ENCODE measurements at places on chromosomes 12 and 14.

DNA sequence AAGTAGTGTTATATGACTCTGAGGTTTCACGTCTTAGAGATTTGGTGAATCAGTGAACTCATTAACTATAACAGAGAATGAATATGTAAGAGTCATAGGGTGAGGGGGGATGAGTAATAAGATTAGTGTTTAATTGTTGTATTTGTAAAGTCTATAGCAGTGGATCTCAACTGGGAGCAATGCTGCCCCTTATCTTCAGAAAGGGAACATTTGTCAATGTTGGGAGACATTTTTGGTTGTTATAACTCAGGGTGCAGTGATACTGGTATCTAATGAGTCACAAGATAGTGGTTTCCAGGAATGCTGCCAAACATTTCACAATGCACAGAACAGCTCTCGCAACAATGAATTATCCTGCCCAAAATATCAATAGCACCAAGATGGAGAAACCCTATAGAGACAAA is 1193.7 kb downstream of the GALC start:
- no peak for DNase-seq

DNA sequence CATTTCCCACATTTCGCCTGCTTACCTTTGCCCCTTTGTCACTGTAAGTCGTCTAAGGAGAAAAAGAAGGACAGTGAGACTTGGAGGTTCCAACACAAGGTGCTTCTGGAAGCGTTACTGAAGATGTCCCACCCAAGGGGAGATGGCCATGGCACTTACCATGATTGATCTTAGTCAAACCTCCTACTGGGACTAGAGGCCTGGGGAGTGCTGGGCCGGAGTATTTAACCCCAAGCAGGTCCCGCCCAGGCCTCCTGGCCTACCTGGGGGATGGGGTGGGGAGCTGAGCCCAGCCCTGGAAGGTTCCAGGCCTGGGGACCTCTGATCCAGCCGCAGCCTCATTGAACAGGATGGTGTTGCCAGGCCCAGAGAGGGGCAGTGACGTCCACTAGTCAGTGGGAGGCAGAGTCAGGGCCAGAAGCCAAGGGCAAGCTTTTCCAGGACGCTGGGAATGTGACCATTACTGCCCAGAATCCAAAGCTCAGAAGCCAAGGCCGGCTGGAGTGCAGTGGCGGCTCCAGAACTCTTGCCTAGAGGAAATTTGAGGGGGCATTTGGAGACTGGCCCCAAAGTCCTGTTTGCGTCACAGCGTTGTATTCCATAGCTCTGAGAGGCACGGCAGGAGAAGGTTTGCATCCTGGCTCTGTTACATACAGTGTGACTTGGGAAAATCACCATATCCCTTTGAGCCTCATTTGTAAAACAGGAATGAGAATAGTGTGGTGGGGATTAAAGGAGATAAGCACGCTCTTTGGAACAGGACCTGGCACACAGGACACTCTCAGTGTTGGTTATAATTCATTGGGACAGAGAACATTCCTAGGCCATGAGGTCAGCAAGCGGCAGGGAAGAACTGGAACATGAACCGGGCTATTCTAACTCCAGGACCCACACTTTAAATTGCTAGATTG is at the start of gene HPD:
Gene HPD, minus strand, starts transcription at position 198 of the 911 bp plus-strand sequence. Its CDS starts 36 bp downstream, at position 162.
- DNase-seq: no peak

DNA sequence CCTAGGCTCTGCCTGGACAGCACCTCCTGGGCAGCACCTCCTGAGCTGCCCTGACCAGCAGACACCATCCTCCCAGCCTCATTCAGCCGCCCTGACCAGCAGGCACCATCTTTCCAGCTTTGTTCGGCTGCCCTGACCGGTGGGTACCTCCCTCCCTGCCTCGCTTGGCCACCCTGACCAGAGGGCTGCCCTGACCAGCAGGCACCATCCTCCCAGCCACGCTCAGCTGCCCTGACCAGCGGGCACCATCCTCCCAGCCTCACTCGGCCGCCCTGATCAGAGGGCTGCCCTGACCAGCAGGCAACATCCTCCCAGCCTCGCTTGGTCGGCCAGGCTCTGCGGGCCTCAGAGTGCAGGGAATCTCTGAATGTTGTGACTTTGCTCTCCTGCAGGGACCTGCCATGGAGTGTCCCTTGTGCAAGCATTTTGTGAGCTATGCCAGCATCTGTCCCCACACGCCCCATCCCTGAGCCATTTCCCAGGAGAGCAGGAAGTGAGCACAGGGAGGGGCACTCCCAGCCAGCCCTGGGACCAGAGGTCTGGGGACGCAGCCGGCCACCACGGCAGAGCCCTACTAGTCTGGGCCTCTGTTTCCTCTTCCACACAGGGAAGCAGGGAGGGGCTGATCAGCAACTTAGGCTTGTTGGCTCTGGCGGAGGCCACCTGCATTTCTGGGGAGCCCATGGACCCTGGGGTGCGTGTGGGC is 265.5 kb downstream of the SEC23A start:
- no peak for DNase-seq

GRCh38 chr14:74596741-74597450 is 15.1 kb downstream of the LTBP2 start:
- no peak for DNase-seq

DNA sequence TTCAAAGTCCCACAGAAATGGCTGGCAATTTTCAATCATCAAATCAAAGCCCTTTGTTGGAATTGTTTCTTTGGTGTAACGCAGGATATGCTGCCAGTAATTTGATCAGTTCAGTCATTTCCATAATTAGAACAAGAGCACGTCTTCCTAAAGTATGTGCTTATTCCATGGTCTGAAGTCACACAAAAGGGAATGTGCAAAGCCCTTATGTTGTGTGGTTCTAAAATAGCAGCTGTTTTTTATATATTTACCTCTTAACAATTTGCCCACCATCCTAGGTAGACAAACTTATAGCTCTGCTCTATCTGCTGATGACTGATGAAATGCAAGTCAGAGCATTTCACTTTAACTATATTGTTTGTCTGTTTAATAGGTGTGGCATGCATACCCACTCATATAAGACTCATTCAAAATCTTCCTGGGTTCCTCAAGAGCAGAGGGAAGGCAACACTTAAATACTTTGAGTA is 176.1 kb upstream of the SLC38A2 start:
- no peak for DNase-seq

DNA sequence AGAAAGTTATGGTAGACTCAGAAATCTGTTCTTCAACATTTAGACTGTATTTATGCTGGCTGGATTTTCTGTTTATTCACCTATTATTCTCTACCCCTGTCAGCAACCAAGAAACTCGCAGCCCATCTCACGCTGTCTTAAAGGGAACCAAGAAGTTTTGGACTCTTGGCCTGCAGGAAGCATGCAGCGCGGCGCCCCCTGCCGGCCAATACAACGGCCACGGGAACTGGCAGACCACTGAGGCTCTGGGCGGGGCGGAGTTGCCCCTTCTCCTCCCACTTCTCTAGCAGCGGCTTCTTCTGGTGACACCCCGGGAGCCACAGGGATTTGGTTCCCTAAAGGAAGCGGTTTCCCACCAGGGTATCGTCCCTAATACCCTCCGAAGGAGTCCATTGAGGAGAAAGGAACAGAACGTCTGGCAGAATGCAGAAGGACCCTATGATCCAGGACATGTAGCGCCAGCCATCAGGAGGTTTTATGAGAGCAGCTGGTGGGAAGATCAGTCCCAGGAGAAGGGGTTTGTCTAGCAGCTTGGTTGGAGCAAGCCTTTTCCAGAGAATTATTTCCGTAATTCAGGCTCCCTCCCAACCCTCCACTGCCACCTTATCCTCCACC is 21.0 kb upstream of the RNASE2 start:
- no peak for DNase-seq

DNA sequence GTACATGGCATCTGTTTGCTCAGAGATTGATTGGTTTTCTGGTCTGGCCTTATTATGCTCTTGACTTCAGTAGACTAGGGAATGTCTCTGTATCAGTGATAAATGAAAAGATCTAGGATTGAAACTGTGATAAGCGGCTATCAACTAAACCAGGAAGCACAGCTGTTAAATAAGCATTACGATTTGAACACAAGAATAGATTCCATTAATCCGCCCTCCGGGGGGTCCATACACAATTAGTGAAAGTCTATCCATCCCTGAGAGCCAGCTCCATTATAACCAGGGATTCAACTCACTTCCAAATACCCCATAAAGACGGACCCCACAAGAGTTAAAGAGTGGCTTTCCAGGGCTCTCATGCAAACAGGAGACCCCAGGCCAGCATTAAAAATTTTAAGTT is 279.0 kb downstream of the GRIN2B start:
- DNase-seq: no peak

DNA sequence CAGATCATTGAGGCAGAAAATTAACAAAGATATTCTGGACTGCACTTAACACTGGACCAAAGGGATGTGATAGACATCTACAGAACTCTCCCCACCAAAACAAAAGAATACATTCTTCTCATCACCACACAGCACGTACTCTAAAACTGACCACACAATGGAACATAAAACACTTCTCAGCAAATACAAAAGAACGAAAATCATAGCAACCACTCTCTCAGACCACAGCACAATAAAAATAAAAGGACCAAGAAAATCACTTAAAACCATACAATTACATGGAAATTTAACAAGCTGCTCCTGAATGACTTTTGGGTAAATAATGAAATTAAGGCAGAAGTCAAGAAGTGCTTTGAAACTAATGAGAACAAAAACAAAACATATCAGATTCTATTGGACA is 254.0 kb upstream of the STXBP6 start:
- no peak for DNase-seq

DNA sequence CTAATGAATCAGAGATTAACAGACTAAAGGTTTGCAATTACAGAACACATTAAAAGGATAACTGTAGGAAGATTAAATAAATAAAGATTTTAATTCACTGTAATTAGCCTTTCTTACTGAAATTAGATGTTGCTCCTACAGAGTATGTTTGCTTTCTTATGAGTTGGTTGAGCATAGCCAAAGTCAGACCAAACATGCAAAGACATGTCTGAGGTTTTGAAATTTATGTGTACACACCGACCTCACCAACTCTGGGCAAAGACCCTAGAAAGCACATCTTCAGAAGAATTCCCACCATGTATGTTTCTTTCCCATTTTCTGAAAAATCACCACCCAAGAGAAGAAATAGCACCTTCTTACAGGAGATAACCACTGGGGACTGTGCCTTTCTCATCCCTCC is 159.2 kb downstream of the PAX9 start:
- DNase-seq: no peak

GRCh38 chr12:30188602-30189326 is 405.0 kb upstream of the TMTC1 start:
- no peak for DNase-seq

GRCh38 chr14:102195446-102195845 is 55.7 kb downstream of the WDR20 start:
- no peak for DNase-seq

DNA sequence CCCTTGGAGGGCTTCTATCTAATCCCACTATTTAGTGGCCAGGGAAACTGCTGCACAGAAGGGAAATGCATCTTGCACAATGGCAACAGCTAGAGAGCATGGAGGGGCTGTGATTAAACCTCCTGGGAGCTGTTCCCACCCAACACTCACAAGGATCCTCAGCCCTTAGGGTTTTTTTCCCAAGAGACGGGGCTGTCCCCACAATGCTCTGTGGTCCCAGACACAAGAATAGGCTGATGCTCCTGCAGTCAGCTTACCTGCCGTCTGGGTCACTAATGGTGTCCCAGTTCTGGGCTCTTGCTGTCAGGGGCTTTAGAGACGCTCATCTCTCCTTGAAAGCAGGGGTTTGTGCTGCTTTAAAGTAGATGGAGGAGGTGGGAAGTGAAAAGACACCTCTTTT is 4.6 kb downstream of the SERPINA1 start:
- no peak for DNase-seq

DNA sequence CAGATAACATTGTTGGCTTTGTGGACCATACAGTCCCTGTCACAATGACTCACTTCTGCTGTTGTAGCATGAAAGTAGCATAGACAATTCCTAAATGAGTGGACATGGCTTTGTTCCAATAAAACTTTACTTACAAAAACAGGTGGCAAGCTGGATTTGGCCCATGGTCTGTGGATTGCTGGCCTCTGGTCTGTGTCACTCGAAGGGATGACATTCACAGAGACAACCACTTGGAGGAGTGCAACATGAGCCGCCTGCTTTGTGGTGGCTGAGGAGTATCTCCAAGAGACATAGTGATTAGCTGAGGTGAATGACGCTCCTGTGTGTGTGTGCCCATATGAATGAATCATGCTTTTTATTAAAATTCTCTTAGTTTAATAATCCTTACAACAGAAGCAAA is 81.3 kb upstream of the NRXN3 start:
- no peak for DNase-seq

- DNase-seq: peak; percentile 8
These were observed 904 bp upstream of the PAPOLA start for GRCh38 chr14:96501217-96501739.

- DNase-seq: no peak
These were observed 202.7 kb downstream of the FBXL14 start for GRCh38 chr12:1391722-1392121.

DNA sequence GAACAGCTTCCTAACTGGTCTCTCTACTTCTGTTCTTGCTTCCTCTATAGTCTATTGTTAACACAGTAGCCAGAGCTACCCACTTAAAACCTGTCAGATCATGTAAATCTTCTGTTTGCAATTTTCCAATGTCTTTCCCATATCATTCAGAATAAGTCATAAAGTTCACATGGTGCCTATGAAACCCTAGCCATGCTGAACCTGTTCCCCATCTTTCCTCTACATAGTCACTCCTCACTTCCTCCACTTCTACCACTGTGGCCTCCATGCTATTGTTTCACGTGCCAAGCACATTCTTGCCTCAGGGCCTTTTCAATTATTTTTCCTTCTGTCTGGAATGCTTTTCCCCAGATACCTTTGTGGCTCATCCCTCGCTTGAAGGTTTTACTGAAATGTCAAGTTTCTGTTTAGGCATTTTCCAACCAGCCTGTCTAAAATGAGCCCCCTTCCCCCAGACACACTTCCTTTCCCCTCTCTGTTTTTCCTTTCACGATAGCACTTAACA is 132.1 kb downstream of the DYRK2 start:
- DNase-seq: no peak

- no peak for DNase-seq
These were observed 259.7 kb downstream of the NELL2 start for GRCh38 chr12:44616402-44616801.

DNA sequence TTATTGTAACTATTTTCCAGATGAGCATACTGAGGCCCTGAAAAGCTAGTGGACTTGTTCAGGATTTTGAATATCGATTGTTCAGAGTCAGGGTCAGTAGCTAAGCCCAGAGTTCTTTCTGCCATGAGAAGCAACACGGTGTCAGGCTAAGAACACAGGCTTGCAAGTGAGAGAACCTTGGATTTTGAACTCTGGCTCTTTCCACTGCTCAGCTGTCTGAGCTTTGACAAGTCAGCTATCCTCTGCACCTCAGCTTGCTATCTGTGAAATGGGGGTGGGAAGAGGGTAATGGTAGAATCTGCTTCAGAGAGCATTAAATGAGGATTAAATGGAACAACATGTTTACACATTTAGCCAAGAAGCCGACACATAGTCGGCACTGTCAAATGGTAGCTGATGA is 157.2 kb downstream of the SAMD4A start:
- DNase-seq: no peak

DNA sequence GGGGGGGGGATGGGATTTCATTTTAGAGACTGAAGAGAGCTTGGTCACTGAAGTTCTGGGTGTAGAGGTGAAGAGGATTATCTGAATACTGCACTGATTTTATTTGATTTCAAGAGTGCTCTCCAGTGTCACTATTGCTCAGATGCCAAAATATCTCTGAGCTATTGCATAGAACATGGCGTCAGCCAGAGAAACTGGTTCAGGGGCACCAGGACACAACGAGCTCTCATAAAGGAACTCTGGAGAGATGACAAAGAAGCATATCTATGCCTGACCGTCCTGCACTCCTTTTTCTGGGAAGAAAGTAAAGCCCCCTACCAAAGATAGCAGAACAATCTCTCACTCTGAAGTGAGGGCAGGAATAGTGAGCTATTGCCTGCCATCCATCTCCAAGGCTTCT is 2.0 kb downstream of the SLC7A8 start:
- DNase-seq: no peak

- DNase-seq: no peak
These were observed 4.7 kb downstream of the VSIG10 start for GRCh38 chr12:118098911-118099671.
